ENCODE measurements at places on chromosomes 5 and 9. TPM values are rescaled to one million over a fixed set of nuclear protein-coding genes. Genes with fewer than 3 reads are reported as not detected.

GRCh38 chr5:2167671-2168070, 284.9 kb upstream of the IRX4 start:
- no peak for DNase-seq

GRCh38 chr9:42388146-42388690, 204.8 kb downstream of the SPATA31A6 start:
- no peak for DNase-seq

GRCh38 chr9:36517131-36517530, 55.6 kb upstream of the MELK start:
- no peak for DNase-seq

- no peak for DNase-seq
These were observed 8.0 kb downstream of the GRK6 start for GRCh38 chr5:177434437-177434836.

GRCh38 chr5:73605223-73606087, 20.5 kb upstream of the ARHGEF28 start:
- DNase-seq = peak; percentile 86

DNA sequence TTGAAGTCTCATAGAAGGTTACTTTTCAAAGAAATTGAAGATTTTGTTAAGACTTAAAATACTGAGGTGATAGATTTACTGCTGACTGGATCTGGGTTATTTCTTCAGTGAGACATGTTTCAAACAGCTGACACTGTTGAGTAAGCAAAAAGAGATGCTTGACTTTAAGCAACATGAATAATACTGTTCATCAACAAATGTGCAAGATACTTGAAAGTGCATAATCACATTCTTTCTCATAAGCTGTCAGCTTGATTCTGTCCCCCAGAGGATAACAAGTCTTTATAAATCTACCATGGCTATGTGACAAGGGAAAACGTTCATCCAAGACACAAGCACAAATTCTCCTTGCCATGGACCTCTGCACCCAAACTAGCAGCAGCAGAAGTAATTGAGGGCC, 260.1 kb upstream of the CDH18 start:
- no peak for DNase-seq

GRCh38 chr5:73135429-73136054, 15.2 kb downstream of the TMEM171 start:
- DNase-seq = peak; percentile 17

- DNase-seq = no peak
These were observed 22.7 kb upstream of the CLK4 start for GRCh38 chr5:178649580-178649979.

- DNase-seq = peak; percentile 90
These were observed 181.9 kb upstream of the HMHB1 start for GRCh38 chr5:143629871-143630659.

DNA sequence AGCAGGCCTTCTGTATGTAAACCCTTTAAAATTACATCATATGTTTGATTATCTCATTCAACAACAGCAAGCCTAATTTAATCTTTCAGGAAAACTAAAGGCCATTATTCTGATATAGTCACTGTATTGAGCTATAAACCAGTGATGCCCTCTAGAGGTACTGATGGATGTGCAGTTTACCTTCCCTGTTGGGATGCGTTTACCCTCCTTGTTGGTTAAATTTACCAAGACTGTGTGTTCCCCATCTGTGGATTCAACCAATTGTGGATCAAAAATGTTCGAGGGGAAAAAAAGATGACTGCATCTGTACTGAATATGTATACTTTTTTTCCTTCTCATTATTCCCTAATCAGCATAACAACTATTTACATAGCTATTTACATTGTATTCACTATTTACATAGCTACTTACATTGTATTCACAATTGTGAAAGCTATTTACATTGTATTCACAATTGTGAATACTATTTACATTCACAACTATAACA, 3.7 kb upstream of the BAAT start:
- no peak for DNase-seq

DNA sequence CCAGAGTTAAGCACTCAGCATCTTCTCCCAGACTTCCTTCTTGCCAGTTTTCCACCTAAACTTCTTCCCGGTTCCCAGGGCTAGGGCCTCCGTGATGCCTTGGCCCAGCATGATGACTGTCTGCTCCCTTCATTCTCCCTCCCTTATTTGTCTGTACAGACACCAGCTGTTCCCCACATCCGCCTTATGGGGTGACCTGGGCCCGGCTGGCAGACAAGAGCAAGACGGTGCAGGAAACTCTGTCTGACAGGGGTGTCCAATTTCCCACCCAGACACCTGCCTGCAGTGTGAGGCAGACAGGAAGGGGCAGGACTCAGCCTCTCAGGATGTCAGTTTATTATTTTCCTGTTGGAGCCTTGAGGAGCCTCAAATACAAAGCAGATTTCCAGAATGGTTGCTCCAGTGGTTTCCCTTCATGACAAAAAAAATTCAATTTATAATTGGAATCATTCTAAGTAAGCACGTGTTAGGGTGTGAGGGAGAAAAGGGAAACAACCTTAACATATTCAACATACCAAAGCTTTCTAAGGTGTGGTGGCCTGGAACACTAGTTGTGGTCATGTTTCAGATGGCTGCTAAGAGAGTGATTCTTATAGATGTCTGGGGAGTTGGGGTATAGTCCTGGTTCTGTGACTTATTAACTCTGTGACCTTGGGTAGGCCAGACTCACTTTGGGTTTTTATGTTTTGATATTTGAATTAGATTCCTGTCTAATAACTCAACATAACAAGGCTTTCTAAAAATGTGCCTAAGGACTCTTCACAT, 234.5 kb downstream of the PAPPA start:
- no peak for DNase-seq

DNA sequence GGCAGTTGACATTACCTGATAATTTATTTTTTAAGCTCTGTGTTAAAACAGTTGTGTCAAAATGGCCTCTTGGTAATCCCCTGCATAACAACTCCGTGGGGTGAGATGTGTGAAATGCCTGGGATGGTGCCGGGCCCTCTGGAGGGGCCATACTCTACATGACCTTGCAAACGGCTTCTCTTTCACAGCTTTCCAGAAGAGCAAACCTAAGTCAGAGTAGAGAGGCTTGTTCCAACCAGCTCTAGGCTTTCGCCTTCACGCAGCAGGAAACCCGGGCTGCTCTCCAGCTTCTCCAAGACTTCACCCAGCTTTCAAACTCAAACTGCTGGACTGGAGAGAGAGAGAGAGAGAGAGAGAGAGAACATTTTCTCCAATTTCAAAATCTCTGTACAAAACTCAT, 120.1 kb downstream of the SNX18 start:
- DNase-seq = no peak

DNA sequence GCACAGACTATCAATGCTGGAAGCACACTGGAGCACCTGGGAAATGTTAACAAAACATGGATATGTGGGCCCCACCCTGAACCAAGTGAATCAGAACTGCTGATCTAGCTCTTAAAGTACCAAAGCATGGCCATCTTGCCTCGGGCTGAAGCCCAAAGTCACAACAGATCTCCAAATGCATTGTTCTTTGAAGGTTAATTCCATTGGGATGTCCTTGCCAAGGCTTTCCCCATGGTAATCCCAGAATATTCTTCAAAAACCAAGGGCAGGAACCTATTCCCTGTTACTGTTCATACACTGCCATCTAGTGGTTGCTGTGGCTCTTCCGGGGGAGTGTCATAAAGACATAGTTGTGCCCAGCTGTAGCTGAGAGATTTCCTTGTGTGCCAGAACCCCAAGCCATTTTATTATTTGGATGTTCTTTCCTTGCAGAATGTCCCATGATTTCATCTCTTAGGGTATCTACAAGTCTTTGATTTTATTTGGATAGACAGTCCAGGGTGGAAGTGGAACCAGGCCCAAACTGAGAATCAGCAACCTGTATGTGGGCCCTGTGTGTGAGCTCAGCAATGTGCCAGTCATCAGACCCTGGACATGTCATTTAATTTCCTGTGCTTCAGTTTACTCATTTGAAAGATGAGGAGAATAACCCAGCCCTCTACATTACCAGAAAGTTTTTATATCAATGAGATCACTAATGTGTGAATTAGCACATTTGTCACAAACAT, 290.0 kb downstream of the ACTL7B start:
- DNase-seq = peak; percentile 62

- DNase-seq = peak; percentile 37
These were observed at the start of gene AGPAT2 for GRCh38 chr9:136686794-136687711. Gene AGPAT2, minus strand, starts transcription at chr9:136687457. Its CDS starts 100 bp downstream, at chr9:136687357.

- no peak for DNase-seq
These were observed 65.6 kb downstream of the FOCAD start for GRCh38 chr9:20749496-20750198.

DNA sequence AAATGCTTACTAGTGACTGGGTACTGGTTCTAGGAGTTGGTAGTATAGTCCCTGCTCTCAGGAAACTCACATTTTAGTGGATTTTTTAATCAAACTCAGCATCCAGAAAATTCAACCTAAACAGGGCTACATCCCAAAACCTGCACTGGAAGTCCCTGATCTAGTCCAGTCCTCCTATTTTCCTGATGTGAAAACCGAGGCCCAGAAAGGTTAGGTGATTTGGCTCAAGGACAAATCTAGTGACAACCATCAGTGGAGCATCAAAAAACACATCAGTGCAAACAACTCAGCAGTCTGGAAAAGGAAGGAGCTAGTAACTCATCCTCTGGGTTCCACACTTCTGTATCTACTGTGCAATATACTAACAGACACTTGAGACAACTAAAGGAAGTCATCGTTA, 38.2 kb downstream of the SERINC5 start:
- DNase-seq = no peak

DNA sequence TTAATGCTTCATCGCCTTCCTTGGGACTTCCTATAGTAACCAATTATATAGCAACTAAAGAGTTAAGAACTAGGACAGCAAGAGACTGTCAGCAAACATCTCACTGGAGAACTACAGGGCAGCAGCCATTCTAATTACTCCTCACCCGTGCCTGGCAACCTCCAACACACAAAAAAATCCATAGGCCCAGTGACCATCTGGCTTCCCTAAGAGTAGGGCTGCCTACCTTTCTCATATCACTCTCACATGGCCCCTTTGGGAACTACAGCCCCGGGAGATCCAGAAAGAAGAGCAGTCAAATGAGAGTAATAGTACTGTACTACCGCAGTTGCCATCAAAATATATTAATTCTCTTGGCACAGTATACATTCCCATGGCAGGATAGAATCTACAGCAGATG, 5.7 kb downstream of the DCAF10 start:
- DNase-seq = no peak

- no peak for DNase-seq
These were observed 180.2 kb downstream of the DENND1A start for GRCh38 chr9:123749580-123750202.

DNA sequence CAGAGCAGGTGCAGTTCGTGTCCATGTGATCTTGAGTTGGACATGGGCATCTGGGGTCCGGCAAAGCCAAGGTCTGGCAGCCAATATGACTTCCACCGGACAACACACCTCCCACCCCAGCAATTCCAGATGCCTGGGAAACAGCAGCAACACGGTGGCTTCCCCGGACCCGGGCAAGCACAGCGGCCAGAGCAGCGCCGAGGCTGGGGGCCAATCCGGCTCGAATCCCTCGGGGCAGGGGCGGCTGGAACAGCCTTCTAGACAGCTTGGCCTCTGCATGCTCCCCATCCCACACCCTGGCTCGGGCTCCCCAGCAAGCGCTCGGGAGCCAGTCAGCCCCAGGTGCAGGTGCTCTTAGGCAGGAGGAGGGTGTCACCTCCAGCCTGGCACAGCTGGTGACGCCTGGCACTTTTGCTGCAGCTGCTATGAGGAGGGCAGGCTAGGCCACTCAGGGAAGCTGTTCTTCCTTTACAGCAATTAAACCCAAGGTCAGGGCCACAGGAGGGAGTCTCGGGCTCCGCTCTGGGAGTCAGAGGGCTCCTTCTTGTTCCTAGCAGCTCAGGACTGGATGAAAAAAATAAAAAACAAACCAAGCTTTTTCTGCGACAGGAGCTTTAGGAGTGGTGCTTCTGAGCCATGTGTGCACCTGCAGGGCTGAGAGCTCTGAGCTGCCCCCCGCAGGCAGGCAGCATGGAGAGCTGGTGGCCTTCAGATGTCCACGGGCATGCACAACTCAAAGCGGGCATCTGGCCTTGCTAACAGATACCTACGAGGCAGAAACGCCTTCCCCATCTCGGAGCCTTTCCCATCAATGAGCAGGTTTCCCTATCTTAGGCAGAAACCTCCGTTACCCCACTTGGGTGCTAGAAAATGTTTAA, 28.2 kb downstream of the DBH start:
- DNase-seq = no peak

DNA sequence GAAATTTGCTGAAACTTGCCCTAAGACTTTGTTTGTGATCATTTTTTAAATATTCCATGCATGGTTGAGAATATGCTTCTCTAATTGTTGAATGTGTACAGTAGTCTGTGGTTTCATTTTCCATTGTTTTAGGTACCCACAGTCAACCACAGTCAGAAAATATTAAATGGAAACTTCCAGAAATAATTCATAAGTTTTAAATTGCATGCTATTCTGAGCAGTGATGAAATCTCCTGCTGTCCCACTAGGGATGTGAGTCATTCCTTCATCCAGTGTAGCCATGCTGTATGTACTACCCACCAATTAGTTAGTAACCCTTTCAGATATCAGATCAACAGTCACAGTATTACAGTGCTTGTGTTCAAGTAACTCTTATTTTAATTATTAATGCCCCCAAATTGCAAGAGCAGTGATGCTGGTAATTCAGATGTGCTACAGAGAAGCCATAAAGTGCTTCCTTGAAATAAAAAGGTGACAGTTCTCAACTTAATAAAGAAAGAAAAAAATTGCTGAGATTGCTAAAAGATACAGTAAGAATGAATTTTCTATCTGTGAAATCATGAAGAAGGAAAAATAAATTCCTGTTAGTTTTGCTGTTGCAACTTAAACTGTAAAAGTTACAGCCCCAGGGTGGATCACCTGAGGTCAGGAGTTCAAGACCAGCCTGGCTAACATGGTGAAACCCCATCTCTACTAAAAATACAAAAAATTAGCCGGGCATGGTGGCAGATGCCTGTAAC, 79.9 kb upstream of the FBXL17 start:
- DNase-seq = no peak

DNA sequence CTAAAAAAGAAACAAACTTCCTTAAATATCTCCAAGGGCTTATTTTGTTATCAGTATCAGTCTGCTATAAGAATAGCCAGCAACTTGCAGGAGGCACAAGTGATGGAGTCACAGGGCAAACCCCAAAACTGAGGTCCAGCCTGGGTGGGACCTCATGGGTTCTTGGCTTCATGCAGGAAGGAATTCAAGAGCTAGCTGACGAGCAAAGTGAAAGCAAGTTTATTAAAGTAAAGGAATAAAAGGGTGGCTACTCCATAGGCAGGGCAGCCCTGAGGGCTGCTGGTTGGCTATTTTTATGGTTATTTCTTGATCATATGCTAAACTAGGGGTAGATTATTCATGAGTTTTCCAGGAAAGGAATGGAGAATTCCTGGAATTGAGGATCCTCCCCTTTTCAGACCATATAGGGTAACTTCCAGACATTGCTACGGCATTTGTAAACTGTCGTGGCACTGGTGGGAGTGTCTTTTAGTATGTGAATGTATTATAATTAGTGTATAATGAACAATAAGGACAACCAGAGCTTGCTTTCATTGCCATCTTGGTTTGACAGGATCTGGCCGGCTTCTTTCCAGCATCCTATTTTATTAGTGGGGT, 231.9 kb downstream of the ADAMTSL1 start:
- DNase-seq = no peak

- no peak for DNase-seq
These were observed 379.6 kb downstream of the MLLT3 start for GRCh38 chr9:20242510-20243189.

GRCh38 chr5:72456391-72457074, 50.7 kb downstream of the ZNF366 start:
- no peak for DNase-seq

Gene LCN9
- not detected for total RNA-seq

Gene SLC34A3
- total RNA-seq = 1.4 TPM

Gene ADAMTSL2
- total RNA-seq = 0.39 TPM

Gene SPINK4
- not detected for total RNA-seq

Gene SPINK7
- total RNA-seq = not detected

Gene GPR21
- 1.6 TPM for total RNA-seq

Gene ITGA2
- total RNA-seq = 35.8 TPM

All from PC-9 (cell line).